ENCODE measurements at places on chromosomes 3 and 15.

DNA sequence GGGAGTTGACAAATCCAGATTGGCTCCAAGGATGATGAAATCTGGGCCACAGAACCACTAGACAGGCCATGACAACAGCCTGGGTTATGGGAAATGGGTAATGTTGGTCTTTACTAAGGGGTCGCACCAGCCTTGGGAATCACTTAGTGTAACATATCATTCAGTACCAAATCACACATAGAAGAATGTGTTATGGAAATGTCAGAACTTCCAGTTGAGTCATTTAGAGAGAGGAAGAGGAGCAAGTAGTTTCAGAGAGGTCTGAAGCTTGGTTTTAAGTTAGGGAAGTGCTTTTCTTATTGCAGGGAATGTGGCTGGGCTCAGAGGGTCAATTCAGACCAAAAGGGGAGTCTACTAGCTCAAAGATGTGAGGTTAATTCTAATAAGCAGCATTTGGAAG is 241.6 kb upstream of the ZPLD1 start:
- DNase-seq, result no peak

DNA sequence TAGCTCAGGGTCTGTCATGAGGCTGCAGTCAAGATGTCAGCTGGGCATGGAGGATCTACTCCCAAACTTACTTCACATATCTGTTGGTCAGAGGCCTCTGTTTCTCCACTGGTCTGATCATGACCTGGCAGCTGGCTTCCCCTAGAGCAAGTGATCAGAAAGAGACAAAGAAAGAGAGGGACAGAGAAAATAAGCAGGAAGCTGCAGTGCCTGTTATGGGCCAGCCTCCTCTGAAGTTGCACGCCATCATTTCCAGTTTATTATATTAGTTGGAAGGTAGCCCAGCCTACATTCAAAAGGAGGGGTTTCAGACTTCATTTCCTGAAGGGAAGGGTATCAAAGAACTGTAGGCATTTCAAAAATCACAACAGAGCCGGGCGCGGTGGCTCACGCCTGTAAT is 5.0 kb upstream of the RPP25 start:
- no peak for DNase-seq

- DNase-seq, result no peak
These were observed 33.1 kb downstream of the ASB7 start for GRCh38 chr15:100635406-100636071.

GRCh38 chr3:138263104-138263503 is 66.5 kb downstream of the NME9 start:
- DNase-seq, result no peak

All from RKO (cell line).